ENCODE measurements at places on chromosomes 5 and 9. TPM values are rescaled to one million over a fixed set of nuclear protein-coding genes. Genes with fewer than 3 reads are reported as not detected.

HAND1 gene
- total RNA-seq, result not detected

TMEM174 gene
- not detected for total RNA-seq

C5orf63 gene
- total RNA-seq, result 3.4 TPM

ST6GALNAC6 gene
- 45.3 TPM for total RNA-seq

LCN15 gene
- 0.52 TPM for total RNA-seq

PCDHA9 gene
- total RNA-seq, result 1.4 TPM

UHRF2 gene
- total RNA-seq, result 39.0 TPM

BASP1 gene
- total RNA-seq, result 123 TPM

IL17B gene
- total RNA-seq, result not detected

ELAVL2 gene
- total RNA-seq, result 22.8 TPM

PLEKHG4B gene
- 51.4 TPM for total RNA-seq

PCDHB12 gene
- 2.7 TPM for total RNA-seq

TPD52L3 gene
- not detected for total RNA-seq

CNTNAP3 gene
- total RNA-seq, result 4.8 TPM

FST gene
- total RNA-seq, result 12.8 TPM

PCDHGA6 gene
- 2.6 TPM for total RNA-seq

SAXO1 gene
- 0.02 TPM for total RNA-seq

ORM2 gene
- total RNA-seq, result 1.6 TPM

OMD gene
- not detected for total RNA-seq

SIT1 gene
- total RNA-seq, result 7.2 TPM

SPINK6 gene
- total RNA-seq, result not detected

CORO2A gene
- total RNA-seq, result 32.5 TPM

CTNND2 gene
- 8.6 TPM for total RNA-seq

DDX4 gene
- total RNA-seq, result 0.32 TPM

RAD23B gene
- 180 TPM for total RNA-seq

GZMA gene
- not detected for total RNA-seq

IL7R gene
- total RNA-seq, result 0.57 TPM

GABRA1 gene
- 0.48 TPM for total RNA-seq

SMIM33 gene
- not detected for total RNA-seq

RNF180 gene
- total RNA-seq, result 2.7 TPM

ATP6V0E1 gene
- 77.1 TPM for total RNA-seq

CCDC192 gene
- 0.53 TPM for total RNA-seq

HMCN2 gene
- total RNA-seq, result 12.4 TPM

WDR38 gene
- total RNA-seq, result not detected

TMEM171 gene
- 1.8 TPM for total RNA-seq

CIZ1 gene
- 90.6 TPM for total RNA-seq

SLC45A2 gene
- not detected for total RNA-seq

CAMLG gene
- total RNA-seq, result 43.9 TPM

FAM170A gene
- not detected for total RNA-seq

GNPDA1 gene
- total RNA-seq, result 54.8 TPM

All from WTC11 (cell line).